Thyroid gland (tissue), 4 donors: ENCODE measurements at places on chromosomes 1 and 21.

- no peak for DNase-seq
Observed at GRCh38 chr1:175887521-175887920, 144.1 kb upstream of the TNR start.

- no peak for DNase-seq
Observed at GRCh38 chr1:161374373-161374772, 6.7 kb upstream of the CFAP126 start.

DNA sequence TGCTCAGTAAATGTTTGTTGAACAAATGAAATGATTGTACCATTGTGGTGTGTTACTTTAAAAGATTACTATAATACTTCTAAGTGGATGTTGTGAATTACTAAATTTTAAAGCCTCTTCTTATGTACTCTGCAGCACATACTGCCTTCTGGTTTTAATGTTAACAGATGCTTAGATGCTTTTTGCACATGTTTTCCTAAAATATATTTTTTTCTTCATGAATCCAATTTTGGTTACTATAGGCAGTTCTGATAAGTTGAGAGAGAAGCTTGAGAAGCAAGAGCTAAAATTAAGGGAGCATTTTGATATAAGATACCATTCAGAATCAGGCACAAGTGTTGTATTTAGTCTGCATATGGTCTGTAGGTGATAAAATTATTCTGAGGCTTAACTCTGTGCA, 21.3 kb downstream of the CTTNBP2NL start:
- no peak for DNase-seq

GRCh38 chr21:46422636-46423241, 36.0 kb upstream of the DIP2A start:
- no peak for DNase-seq

DNA sequence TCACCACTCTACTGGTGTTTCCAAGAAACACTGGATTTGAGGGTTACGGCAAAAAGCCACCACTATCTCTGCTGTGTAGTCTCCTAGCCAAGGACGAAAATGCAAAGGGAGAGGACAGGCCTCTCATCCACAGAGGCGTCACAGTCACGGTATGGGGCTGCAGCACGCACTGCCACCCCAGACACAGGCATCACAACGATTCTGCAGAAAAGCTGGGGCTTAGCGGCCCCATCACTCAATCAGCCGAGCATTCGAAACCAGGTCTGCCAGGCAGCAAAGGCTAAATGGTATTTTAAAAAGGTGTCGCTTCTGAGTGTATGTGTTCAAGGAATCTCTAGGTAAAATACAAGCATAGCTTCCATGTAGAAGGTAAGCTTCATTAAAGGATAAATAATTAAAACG, 1.4 kb downstream of the RIPK4 start:
- no peak for DNase-seq

- DNase-seq = peak; percentile 59
Observed at GRCh38 chr1:180501865-180502360, 464 bp downstream of the ACBD6 start.

DNA sequence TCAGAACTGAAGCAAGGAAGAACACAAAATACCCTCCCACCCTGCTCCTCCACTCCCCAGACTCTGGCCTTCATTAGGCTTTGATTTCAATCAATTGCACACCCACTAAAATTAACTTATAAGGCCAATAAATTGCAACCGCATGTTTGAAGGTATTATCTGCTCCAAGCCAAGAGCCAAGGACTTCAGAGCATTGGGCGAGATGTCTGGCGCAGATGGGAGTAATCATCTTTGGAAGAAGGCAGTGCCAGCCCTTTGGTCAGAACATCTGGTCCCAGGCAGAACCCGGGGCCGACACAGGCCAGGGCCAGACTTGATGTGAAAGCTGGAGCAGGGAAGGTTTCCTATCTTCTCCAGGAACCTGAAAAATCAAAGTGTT, 60.0 kb downstream of the SLC66A1 start:
- DNase-seq = no peak

DNA sequence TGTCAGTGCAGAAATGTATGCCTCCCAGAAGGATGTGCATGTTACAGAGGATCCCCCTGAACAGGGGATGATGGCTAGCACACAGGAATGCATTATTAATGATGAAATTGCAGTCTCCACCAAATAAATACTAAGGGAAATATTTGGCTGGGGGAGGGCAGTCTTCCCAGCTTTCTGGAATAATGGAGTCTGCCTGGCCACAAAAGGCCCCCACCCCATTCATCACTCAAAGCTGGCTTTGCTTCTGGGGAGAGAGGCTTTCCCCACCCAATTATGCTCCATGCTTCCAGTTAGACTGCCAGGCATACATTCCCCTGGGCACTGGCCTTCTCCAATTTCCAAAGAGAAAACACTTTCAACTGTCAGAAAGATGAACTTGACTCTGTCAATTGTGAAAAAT, 302.7 kb downstream of the SIPA1L2 start:
- no peak for DNase-seq

DNA sequence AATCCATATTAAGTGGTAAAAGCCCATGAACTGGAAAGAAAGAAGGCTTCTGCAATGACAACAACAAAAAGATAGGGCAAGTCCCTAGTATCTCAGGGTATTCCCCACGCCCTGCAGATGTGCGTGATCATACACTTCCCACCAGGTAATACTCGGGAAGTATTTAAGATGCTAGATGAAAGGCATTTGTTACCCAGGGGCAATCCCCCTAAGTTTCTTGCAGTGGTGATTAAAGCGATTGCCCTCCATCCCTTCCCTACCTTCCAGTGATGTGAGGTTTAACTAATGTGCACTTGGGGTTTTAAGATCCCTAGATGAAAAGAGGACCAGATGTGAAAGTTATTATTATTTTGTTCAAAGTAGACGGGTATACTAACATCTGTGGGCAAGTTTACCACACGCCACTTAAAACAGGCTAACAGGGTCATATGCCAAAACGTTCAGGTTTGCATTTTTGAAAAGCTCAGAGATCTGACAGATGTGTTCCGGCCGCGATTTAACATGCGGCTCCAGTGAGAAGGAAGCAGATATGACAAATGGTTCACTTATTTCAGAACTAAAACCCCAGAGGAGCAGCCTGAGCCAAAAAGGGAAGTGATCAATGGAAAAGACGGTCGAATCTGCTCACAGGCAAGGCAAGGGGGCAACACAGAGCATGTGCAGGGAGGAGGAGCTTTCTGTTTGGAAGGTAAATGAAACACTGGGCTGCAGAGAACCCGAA, 17.4 kb downstream of the TIAM1 start:
- no peak for DNase-seq

- DNase-seq = no peak
Observed at GRCh38 chr1:179046808-179047635, 21.3 kb downstream of the FAM20B start.

GRCh38 chr1:198858033-198858432, 219.2 kb downstream of the PTPRC start:
- no peak for DNase-seq

DNA sequence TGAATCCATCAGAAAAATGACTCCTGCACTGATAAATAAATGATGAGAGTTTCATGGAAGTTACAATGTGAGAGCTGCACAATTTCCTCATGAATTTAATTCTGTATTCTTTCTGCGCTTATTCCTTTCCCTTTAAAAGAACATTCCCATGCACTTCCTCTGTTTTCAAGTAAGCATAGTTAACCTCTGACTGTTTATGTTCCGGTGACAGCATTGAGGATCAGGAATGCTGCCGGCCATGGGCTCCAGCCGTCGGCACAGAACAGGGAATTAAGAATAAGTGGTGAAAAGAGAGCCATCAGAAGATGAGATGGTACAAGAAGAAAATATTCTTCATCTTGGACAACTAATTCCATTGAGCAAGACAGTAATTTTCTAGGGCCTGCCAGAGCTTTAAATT, 65.3 kb downstream of the SUSD4 start:
- no peak for DNase-seq

GRCh38 chr1:166083887-166084286, 82.9 kb downstream of the FAM78B start:
- DNase-seq = no peak

DNA sequence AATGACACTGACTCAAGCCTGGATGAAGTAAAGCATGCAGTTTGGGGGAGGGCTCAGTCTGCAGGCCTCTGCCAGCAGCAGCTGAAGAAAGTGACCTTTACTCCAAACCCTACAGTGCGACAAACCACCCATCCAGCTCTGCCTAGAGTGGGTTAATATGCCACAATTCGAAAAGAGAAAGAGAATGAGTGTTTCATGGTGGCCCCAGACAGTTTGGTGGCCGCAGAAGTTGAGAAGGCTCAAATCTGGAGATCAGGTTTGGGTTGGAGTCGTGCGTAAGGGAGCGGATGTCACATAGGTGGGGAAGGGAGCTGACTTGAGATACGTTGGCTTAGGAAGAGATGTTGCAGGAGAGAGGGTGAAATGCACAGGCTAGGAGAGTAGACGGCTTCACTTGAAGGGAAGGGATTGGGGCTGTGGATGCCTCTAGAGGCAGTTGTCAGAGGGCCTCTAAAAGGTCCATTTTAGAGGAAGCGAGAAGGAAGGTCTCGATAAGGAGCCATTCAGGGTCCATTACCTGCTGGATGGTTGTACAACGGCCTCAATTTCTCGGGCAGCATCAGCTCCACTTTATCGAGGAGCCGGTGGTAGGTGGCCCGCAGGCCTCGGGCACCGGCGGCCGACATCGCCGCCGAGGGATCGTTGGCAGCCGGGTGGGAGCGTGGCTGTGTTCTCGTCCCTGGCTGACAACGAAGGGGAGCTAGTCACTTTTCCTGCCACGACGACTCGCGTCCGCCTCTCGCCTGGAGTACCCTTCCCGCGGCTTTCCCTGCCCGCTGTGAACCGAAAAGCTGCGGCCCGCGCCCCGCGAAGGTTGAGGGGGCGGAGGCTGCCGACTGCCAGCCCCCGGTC, 1.0 kb upstream of the DCAF6 start:
- DNase-seq = peak; percentile 22

GRCh38 chr1:232591344-232591743, 38.6 kb downstream of the SIPA1L2 start:
- DNase-seq = no peak

DNA sequence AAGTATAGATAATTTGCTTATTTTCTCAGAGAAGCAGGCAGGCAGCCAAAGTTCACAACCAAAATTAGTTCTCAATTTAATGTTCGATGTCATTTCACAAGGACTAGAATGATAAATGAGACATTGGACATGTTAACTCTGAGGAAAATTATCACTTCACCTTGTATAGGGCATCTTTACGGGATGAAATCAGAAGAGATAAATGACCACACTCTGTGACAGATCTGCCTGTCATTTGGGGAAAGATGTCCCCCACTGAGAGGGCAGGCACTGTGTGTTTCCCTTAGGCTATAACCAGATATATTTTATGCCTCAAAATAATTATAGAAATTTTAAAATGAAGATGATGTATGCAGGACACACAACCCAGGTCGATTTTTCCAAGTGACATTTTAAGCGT, 642.9 kb downstream of the BRINP3 start:
- no peak for DNase-seq

DNA sequence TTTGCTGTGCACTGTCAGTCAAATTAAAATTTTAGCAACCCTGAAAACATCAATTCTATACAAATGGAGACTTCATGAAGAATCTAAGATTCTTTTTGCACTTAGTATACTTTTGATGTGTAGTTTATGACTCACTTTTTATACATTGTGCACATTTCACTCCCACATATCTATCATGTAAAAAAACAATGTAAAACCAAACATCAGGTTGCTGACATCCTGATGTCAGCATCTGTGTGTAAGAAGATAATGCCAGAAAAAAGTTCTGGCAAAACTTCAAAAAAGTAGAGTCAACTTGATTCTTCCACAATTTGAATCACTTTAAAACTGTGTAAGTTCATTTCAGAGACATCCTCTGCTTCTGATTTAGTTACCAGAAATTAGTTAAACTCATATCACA, 115.7 kb downstream of the CENPF start:
- DNase-seq = no peak

DNA sequence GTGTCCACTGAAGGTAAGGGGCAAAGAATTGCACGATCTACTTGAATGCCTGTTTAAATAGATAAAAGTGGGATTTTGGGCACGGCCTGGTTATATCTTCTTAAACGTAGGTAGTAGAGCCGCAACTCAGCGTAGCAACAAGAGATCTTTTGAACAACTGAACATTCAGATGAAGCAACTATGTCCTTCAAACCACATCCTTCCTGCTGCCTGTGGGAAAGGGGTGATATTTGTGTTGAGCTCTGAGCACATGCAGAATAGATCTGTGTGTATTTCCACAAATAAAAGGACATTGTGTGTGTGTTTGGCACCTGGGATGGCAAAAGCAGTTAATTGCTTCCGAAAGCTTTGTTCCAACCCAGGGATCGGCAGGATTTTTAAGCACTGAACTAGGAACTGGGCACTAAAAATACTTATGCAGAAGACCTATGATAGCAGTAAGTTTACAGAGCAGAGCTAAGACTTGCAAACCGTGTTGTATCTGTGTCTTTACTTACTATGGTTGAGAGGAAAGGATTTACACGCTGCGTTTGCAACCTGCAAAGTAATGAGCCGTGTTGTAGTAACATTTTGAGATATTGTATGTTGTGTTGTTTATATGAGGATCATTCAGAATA, 333.4 kb downstream of the CHRM3 start:
- DNase-seq = no peak

DNA sequence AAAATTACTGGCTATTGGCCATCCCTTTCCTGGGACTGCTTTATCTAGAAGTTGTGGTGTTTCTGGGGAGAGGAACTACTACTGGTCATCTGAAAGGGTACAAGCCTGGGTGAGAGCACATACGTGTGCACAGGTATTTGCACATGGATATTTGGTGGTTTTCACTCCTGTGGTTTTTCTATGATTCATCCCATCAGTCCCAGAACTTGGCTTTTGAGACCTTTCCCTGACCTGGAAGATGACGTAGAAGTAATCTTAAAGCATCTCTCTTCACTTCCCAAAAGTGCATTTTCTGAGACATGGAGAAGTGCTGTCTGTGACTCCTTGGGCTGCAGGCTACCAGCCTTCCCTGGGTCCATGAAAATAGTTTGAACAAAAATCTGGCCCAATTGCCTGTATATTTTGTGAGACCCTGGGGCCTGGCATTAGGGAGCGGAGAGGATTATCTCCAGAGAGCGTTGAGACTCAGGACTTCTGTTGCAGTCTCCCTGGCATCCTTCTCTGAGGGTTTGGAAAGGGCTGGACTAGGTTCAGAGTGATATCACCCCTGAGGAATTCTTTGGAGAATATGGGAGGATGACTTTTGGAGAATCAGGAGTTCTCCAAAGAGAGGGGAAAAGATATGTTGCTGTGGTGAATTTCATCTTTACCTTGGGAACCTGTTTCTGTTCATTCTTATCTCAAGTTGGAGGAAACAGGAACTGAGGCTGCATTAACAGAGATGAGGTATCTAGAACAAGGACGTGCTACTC, 130.8 kb downstream of the NOS1AP start:
- no peak for DNase-seq

DNA sequence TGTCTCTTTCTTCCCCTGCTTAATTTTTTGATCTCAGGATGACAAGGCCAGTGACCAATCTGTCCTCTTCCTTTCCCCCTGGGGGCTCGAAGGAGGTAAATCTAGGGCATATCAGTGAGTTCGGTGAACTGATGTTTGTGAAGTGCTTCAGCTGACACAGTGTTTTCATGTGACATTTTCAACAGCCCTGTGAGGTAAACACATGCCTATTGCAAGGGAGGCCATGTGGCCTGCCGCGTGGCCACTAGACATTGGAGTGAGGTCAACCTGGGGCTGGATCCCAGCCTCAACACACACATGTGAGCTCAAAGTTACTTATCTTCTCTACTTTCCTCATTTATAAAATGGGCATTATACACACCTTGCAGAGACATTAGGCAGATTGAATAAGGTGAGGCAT, 126.3 kb downstream of the PLPP3 start:
- DNase-seq = peak; percentile 78
